T-helper 1 cell (primary cell): ENCODE measurements at places on chromosomes 3 and 15.
A peak's percentile ranks its signal among the peaks of the same experiment; 100 is the strongest.

GRCh38 chr15:38389924-38390542 lies 63.9 kb upstream of the FAM98B start:
- peak; percentile 41 for DNase-seq

DNA sequence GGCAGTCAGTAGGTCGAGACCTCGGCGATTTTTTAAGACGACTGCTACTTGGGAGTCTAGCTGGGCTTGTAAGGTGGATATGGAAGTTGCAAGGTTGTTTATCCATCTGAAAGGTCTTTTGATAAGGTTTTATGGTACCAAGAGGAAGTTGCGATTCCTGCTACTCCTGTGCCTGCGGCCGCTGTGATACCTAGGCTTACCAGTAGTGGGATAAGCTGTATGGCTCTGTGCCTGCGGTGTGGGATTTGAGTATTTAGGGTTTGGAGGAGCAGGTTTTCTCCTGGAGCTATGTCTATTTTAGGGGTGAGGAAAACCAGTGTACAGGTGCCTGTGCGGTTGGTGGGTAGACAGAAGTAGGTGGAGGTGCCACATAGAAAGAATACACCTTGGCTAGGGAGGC lies 1059.8 kb downstream of the SI start:
- DNase-seq, result no peak

GRCh38 chr3:99808163-99808794 lies 9.4 kb upstream of the CMSS1 start:
- peak; percentile 33 for DNase-seq

DNA sequence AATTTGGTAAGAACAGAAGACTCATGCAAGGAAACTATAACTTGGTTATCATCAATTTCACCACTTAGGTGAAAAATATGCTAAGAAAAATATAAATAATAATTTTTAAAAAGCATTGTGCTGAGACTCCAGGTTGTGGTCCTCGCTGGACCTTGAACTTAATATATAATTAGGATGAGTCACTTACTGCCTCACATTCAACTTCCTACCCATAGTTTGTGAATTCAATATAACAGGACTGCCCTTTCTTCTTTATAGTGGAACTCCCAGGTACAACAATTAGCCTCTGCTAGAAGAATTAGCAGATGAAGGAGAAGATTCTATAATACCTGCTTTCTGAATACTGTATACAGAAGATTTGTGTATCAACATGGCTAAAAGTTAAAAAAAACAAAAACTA lies 149.1 kb upstream of the SPRED1 start:
- DNase-seq, result no peak

GRCh38 chr3:140929446-140929845 lies 12.2 kb upstream of the SLC25A36 start:
- DNase-seq, result no peak

- DNase-seq, result no peak
These were observed 88.4 kb downstream of the APBA2 start for GRCh38 chr15:28974142-28974541.

DNA sequence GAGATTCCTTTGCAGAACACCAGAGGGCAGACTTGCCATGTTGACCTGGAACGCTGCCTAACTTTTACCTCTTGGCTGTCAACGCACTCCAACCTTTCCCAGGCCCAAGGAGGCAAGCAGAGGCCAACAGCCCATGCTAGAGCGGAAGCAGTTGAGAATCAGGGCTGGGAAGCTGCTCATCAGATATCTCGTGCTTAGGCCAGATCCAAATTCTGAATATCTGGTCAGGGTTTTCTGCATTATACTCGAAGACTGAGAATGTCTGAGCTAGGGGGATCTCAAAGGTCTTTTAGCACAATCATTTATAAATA lies 2.5 kb downstream of the XIRP1 start:
- DNase-seq, result peak; percentile 64

DNA sequence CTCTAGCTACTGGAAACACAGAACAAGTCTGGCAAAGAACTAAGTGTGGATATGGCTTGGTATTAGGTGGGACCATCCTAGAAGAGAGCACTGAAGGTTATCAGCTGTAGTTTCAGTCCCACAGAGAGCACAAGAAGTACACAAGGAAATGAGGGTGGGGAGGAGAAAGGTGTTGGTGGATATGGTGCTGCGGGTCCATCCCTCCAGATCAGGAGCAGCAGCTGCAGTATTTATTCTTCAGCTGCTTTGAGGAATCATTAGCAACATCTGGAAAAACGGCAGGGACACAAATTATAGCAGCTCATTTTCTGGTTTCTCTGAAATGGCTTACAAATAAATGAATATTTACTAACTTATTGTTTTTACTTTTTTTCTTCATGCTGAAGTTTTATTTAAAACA lies 29.0 kb downstream of the CD80 start:
- no peak for DNase-seq

DNA sequence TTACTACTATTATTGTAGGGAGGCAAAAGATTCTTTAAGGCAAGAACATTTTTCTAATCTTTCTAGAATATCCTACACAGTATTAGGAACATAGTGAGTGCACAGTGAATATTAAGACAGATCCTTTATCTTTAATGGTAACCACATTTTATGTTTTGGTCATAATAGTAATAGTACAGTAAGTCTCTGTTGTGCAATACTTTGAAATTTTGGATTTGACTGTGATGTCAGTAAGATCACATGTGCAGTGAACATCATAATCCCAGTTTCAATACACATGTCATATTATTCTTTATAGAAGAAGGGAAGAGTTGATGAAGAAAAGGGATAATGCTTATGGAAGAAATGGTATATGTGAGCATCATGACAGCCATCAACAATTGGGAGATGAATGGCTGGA lies 10.7 kb downstream of the STT3B start:
- DNase-seq, result no peak

DNA sequence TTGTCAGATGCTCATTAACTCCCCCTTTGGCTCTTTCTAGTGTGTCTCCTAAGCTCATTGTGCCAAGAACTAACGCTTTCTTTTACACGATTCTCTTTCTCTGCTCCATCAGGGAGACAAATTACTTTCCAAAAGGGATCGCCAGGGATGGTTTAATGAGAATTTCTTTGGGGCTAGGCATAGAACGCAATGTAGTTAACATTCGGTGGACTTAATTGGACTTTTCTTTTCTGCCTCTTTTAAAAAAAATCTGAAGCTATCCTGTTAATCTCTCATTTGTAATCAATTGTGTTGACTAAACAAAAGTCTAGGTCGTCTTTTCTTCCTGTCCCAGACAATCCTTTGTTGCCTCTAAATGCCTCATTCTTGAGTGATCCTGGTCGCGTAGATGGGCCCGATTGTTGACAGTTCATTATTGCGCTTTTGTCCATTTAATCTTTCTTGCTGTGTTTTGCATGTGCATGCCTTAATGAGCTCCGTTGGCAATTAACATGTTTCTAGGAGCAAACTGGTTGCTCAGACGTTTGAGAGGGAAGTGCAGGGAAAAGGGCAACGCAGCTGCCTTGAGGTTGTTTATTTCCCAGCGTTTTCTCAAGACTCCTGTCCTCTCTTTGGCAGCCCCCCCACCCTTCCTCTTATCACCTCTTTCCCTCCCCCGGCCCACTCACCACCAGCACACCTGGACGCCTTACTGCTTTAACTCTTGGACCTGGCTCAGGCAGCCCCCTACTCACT lies 7.8 kb downstream of the FEZF2 start:
- no peak for DNase-seq

- DNase-seq, result no peak
These were observed 15.0 kb downstream of the SLC38A3 start for GRCh38 chr3:50220109-50220508.

GRCh38 chr3:195870442-195870841 lies 37.9 kb downstream of the TNK2 start:
- DNase-seq, result no peak

DNA sequence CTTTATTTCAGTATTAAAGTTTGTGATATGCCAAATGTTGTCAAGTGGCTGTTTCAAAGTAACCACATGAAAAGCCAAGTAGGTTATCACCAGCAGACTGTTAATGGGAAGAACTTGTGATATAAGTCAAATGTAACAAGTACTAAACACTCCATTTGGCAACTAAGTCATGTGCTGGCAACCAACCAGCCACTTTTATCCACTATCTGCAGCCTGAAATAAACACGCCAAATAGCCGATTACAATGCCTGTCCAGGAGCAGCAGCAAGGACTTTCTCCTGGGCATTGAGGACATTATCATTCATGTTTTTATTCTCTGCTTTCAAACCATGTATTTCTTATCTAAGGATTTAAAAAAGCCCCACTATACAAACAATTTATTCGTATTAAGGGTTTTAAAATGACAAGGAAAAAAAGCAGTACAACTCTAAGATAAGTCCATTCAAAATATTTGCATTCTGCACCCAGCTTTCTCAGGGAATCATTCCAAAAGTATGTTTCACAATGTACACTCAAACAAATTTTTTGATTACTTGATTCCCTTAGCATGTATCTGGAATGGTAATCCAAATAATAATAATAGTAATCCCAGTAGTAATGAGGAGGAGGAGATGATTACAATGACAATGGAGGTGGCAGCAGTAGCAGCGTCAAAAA lies 448.6 kb downstream of the ERC2 start:
- DNase-seq, result no peak

- DNase-seq, result no peak
These were observed 922.2 kb downstream of the ROBO1 start for GRCh38 chr3:78845605-78846004.

GRCh38 chr3:138347960-138348753 lies at the start of gene MRAS:
Gene MRAS, plus strand, starts transcription at chr3:138348579. Its CDS starts 24,305 bp downstream, at chr3:138372884.
- DNase-seq, result no peak

DNA sequence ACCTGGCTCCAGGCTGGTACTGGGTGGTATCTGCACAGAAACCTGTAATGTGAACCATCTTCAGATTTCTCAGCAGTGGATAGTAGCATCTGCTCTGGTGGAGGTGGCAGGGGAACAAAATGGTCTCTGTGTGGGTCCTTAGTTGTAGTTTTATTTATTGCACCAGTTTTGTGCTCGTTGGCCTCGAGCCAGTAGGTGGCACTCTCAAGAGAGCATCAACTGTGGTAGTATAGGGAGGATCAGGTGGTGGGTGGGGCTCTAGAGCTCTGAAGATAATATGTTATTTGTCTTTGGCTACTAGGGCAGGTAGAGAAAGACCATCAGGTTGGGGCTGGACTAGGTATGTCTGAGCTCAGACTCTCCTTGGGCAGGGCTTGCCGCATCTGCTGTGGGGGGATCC lies 254.0 kb upstream of the GPR149 start:
- DNase-seq, result no peak

DNA sequence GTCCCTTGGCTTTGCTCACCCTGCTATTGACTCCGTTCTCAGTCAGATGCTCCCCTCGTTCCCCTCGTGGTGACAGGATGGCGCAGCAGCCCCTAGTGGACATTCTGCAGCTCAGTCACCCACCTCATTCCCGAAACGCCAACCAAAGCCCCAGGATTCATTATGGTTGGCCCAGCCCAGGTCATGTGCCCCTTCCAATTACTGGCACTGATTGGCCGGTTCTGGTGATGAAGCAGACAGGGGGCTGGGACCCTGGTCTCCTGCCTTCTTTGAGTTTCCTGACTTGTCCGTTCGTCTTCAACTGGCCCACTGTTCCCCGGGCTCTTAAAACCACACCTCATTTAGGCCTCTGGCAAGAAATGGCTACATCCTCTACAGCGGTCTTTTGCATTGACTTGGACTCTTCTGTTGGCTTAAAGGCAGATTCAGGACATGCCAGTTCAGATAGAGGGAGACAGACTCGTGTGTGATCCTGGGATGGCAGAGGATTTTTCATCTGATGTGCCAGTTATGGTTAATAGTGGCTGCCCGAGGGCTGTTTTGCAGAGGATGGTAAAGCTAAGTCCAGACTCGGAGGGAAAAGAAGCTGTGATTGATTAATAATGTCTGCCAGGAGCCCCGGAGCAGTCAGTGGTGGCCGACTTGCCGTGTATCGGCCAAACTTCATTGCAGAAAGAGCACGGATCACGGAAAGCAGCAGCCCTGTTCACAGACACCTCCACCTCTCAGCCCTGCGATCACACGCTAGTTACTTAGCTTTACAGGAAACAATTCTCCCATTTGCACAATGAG lies 37.8 kb downstream of the LSM3 start:
- peak; percentile 75 for DNase-seq

DNA sequence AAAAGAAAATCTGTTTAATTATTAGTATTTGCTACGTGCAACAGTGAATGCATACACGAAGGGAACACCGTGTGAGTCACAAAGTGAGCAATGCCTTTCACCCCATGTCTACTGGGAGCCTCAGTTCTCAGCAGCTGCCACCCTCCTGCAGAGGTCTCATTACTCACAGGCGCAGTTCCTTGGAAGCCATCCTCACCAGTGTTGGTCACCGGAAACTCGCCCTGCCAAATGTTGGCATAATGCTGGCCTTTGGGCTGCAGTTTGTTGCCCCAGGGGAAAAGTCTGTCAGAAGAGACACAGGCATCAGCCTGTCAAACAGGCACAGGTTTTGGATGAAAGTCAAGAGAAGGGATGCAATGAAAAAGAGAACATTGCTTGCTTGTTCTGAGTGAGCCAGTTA lies 50.1 kb downstream of the SUMF1 start:
- DNase-seq, result no peak

- no peak for DNase-seq
These were observed 216.3 kb downstream of the SATB1 start for GRCh38 chr3:18208856-18209255.

GRCh38 chr3:148641722-148642121 lies 56.0 kb upstream of the AGTR1 start:
- DNase-seq, result no peak

DNA sequence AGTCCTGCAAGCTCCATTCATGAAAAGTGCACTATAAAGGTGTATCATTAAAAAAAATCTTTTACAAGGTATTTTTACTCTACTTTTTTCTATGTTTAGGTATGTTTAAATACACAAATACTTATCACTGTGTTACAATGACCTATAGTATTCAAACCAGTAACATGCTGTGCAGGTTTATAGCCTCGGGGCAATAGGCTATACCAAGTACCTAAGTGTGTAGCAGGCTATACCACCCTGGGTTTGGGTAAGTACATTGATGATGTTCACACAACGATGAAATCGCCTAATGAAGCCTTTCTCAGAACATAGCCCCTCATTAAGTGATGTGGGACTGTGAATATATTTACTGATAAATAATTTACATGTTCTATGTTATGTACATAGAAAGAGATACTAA lies 104.6 kb downstream of the ATP1B3 start:
- no peak for DNase-seq

GRCh38 chr3:187369089-187369447 lies 883 bp downstream of the RTP4 start:
- DNase-seq, result no peak

DNA sequence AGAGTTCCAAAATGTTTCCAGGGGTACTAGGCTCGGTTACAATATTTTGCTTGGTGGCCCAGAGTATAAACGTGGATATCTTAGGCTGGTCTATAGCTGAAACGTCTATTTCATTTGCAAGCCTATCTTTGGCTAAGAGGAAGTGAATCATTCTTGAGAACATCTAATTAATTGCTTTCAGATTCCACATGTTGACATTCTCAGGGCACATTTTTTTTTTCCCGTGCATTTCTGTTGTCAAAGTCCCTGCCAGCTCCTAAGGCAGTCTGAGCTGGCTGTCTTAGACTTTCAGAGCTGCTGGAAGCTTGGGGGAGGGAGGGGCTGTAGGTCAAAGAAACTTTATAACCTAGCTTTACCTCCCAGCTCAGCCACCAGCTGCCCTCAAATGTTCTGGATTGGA lies 23.2 kb upstream of the LAMP3 start:
- DNase-seq, result no peak

GRCh38 chr15:63083541-63083940 lies 38.1 kb upstream of the LACTB start:
- no peak for DNase-seq

GRCh38 chr3:42742259-42742658 lies 30.8 kb downstream of the CCDC13 start:
- DNase-seq, result no peak

GRCh38 chr15:79066391-79067071 lies 24.0 kb downstream of the RASGRF1 start:
- no peak for DNase-seq
